Activated CD4-positive, alpha-beta memory T cell treated with anti-CD3 and anti-CD28 coated beads for 36 hours (primary cell): ENCODE measurements at places on chromosomes 3 and 15.
A peak's percentile ranks its signal among the peaks of the same experiment; 100 is the strongest.

DNA sequence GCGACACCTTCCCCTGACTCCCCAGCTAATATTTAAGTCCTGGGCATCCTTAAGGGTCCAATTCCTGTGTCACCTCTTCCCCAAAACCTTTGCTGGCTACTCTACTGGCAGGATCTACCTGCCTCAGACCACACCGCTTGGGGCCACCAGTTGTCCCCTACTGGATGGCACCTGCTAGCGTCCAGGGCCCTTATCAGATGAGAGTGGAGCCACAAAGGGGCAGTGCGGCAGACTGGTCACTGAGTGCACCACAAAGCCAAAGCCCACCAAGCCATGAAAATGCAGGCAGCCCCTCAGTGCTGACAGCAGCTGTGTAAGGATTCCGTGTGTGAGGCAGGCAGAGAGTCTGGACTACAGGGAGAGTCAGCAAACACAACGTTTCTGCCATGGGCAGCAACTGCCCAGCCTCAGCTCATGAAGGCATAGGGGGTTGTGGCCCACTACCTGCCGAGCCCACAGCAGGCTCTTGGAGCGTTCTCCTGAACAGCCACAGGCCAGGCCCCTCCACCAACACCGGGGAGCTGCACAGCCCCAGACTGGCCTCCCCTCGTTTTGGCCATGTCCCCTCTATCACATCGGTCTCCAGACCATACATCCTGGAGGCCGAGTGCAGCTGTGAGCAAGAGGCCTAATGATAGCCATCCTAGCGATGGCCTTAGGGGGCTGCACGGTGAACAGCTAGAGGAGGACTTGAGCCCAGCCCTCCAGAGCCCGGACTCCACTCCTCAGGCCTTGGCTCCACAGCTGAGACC lies 32.3 kb downstream of the ALDH1L1 start:
- DNase-seq = no peak

- no peak for DNase-seq
These were observed 27.8 kb upstream of the IGDCC4 start for GRCh38 chr15:65450556-65450955.

GRCh38 chr3:139458348-139458747 lies 18.0 kb downstream of the RBP2 start:
- no peak for DNase-seq

- no peak for DNase-seq
These were observed 41.9 kb upstream of the SEMA4B start for GRCh38 chr15:90159213-90159612.

DNA sequence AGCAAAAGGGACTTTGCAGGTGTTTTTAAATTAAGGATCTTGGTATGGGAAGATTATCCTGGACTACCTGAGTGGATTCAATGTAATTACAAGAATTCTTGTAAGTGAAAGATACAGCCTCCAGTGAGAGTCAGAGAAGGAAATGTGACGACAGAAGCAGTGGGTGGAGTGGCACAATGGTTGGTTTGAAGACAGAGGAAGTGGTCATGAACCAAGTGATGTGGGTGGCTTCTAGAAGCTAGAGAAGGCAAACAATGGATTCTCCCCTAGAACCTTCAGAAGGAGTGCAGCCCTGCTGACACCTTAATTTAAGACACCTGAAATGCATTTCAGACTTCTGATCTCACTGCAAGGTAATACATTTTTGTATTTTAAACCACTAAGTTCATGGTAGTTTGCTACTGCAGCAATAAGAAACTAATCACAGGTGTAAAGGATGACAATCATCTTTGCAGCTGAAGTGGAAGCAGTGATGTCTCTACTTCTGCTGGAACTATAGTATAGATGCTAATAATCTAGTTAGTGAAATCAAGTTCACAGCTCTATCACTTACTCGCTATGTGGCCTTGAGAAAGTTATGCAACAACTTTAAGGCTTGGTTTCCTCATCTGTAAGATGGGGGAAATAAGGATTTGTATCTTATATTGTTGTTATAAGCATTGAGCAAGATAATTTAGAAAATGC lies 403.4 kb upstream of the SUCLG2 start:
- peak; percentile 78 for DNase-seq

- no peak for DNase-seq
These were observed 104.1 kb upstream of the TNFAIP8L3 start for GRCh38 chr15:51198701-51199232.

- no peak for DNase-seq
These were observed 386.5 kb upstream of the CFAP20DC start for GRCh38 chr3:59436164-59436958.

- no peak for DNase-seq
These were observed 166.1 kb downstream of the ZNF621 start for GRCh38 chr3:40690749-40691451.

DNA sequence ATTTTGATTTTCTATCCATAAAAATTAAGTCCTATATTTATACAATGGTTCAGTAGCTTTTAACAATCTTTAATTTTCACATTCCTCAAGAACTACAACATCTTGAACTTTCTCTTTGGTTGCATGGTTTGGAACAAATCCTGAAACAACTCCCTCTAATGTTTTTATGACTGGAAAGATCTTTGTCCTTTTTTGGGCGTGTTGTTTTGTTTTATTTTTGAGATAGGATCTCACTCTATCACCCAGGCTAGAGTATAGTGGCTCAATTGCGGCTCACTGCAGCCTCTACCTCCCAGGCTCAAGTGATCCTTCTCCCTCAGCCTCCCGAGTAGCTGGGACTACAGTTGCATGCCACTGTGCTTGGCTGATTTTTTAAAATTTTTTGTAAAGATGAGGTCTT lies 4.0 kb downstream of the STX19 start:
- DNase-seq = no peak

GRCh38 chr3:131403216-131403895 lies 21.8 kb downstream of the NUDT16 start:
- no peak for DNase-seq

DNA sequence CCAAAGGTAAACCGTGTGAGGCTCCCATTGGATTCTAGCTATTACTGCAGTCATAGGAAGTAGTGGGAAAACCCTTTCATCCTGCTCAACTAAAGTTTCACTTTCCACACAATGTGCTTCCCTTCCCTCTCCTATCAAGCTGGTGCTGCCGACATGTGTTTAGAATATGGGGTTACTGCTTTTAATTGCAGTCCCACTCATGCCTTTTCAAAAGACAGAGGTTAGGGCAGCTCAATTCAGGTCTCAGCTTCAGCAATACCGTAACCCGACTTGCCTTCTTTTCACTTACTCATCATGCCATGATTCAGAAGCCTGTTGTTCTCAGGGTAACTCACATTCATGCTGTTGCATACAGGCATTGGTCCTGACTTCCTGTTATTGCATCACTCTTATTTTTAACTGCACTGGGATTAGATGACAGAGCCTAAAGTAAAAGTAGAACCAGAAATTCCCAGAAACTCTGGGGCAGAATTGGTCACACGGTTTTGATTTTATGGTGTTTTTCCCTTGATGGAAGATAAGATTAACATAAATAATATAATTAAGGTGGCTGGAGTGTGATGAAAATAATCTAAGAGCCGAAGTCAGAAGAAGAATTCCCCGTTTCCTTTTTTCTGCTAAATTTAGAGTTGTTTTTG lies 45.7 kb downstream of the C2CD4B start:
- DNase-seq = peak; percentile 43

DNA sequence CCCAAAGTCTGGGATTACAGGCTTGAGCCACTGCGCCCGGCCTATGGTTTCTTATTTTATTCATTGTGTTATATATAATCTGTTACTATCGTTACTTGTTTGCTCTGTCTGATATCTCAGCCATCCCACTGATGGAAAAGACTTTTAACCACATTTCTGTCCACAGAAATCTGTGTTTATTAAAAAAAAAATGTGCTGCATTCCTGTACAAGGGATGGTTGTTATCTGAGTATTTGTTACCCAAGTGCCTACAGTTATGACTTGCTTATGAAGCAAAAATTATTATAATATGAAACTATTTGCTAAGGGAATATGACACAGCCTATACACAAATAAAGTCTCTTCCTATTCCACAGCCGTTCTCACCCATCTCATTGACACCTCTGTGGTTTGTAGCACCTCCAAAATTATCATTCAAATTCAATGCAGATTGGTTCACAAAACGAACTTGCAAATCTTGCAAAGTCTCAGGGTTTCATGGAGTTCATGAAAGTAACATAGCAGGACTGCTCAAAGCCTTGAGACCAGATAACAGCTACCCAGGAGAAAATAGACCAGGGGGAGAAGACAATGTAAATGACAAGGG lies 47.4 kb upstream of the UBE2E1 start:
- no peak for DNase-seq

DNA sequence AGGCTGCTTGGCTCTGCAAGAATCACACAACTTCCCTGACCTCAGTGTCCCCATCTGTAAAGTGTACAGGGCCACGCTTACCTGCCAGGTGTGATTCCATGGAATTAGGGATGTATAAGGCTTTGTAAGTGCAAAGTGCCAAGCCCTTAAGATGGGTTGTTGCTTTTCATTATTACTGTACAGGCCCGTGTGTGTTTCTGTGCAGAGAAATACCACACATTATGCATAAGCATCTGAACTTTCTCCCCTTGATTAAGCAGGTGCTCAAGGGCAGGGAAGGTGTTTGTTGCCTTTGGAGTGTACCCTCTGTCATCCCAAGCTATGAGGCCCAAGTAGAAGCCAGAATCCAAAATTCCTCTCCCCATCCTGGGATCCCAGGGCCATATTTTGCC lies 13.6 kb upstream of the HRH1 start:
- DNase-seq = no peak

DNA sequence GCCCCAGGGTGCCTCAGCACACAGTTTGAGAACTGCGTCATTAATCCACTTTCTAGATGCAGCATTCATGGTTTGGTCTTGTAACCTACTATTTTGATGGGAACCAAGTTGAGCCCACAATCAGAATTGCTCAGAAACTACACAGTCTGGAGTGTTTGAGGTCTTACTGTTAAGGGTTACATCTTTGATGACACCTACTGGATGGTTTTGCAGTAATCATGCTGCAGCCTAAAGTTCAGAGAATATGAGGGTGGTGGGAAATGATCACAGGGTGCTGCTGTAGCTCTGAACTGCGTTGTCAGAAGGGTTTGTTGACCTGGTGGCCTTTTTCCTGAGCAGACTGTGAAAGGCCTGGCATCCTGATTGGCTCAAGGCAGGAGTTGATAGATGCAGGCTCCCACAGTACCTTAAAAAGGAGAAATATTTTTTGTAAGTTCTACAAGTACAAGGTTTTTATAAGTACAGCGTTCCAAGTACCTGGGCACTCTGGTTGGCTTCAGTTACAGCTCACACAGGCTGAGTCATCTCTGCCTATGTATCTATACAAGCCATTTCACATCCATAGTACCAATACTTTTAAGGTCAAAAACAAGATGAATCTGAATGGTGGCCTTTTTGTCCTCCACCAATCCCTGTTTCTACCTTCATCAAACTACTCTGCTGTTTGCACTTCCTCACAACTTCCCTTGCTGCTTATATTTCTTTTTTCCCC lies 60.5 kb upstream of the ACKR4 start:
- DNase-seq = no peak

DNA sequence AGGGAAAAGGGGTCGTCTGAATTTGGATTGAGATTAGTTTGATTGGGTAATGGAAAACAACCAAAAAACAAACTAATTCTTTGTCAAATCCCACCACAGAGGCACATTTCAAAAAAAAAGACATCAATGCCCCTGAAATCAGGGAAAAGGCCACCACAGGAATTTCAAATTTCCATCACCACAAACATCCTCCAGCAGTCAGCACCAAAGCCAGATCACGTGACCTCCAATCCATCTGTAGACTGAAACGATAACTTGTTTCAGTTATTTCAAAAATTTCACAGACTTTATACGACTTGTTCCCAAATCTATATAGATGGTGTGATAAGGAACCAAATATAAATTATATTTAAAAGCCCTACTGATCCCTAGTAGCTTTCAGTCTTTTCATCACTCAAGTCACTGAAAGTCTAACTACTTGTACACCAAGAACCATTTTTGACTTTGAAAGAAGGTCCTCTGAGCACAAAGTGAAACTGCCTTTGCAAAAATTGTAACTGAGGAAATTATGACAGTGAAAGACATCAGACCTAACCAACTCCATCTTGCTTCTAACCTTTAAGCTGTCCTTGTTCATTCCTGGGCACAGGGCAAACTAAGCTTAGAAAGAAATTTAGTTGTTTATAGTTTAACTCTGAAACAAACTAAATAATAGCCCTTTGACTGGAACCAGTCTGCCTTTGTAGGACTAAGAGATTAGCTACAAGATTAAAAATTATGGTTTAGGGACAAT lies 48.1 kb upstream of the PLCL2 start:
- DNase-seq = no peak

- DNase-seq = no peak
These were observed 175.3 kb downstream of the UACA start for GRCh38 chr15:70587896-70588567.

GRCh38 chr3:13713396-13713795 lies 164.5 kb downstream of the FBLN2 start:
- no peak for DNase-seq

DNA sequence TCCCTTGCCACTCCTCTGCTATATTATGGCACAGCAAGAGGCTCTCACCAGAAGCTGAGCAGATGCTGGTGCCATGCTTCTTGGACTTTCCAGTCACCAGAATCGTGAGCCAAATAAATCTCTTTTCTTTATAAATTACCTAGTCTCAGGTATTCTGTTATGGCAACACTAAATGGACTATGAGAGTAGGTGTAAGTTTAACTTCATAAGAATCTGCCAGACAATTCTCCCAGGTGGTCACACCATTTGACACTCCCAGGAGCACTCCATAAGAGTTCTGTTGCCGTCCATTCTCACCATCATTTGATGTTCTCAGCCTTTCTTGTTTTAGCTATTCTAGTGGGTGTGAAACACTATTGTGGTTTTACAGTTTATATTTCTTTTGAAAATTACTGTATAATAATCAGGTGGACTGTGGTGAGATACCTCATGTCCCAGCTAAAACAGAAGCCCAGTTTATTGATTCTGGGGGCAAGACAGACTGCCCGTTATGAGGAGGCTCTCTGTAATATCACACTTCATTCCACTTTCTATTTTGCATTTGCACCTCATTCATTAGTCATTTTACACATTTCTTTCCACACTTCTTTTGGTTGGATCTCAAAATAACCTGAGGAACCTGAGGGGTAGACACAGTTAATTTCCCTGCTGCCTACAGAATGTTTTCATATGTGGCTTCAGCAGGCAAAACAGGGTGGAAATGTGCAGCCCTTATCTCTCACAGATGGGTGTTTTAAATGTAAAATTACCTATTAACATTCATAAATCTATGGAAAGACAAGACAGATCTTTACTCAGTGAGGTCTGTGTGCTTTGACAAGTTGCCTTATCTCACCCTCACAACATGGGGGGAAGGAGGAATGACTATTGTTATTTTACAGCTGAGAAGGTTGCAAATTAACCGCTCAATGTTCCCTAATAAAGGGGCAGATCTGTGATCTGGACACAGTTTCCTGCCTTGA lies 42.1 kb downstream of the CDCP1 start:
- no peak for DNase-seq

- DNase-seq = no peak
These were observed 7.4 kb downstream of the RPL14 start for GRCh38 chr3:40464339-40465110.
